ENCODE measurements at places on chromosomes 7 and 10. TPM values are rescaled to one million over a fixed set of nuclear protein-coding genes. Genes with fewer than 3 reads are reported as not detected.

- no peak for DNase-seq
Observed at GRCh38 chr7:28116041-28116440, 64.6 kb downstream of the JAZF1 start.

- DNase-seq, result no peak
Observed at GRCh38 chr7:122256046-122256445, 48.5 kb downstream of the FEZF1 start.

- DNase-seq, result no peak
Observed at GRCh38 chr7:133164498-133164897, 82.6 kb upstream of the CHCHD3 start.

DNA sequence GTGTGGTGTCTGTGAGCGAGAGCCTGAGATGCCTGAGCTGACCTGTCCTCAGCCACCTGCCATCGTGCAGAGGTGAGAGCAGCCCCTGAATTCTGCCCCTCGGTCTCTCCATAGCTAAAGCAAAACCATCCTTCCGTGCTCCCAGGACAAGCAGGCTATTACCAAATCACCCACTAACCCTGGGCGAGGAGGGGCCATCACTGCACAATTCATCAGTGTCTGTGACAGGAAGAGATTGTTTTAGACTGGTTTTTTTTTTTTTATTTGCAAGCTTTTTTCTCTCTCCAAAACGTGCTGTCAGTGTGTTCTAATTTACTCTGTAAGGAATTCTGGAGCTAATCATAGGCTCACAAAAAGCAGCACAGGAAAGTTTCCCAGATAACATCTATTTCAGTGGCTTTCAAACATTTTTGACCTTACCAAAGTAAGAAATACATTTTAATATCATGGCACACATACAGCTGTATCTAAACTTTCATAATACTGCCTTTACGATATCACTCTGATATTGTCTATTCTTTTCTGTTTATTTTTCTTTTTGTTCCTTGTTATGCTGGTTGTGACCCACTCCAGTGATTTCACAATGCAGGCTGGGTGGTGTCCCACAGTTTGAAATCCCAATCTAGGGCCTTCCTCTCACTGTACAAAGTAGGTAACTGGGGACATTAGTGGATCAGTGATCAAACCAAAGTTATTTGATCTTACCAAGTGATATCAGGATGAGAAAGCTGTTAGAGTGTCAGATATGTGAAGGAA lies 62.8 kb downstream of the EGFR start:
- no peak for DNase-seq

- no peak for DNase-seq
Observed at GRCh38 chr7:100693312-100694097, 545 bp downstream of the GIGYF1 start.

DNA sequence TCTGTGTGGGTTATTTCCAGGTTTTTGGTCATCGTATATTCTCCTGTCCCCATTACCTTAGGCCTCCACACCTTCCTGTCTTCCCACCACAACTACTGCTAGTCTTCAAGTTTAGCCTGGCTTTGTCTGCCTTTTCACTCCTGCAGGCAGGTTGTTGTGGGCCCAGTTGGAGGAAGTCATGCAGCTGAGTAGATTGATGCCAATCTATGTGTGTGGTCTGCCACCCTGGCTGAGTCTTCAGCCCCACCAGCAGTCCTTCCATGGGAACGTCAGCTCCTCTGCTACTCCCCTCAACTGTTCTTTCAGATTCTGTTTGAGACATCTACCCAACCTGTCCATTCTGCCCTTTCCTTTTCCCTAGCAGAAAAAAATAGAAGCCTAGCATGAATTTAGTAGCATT lies 6.3 kb downstream of the RINT1 start:
- no peak for DNase-seq

GRCh38 chr7:108384716-108385483 lies 71.3 kb downstream of the NRCAM start:
- DNase-seq, result no peak

DNA sequence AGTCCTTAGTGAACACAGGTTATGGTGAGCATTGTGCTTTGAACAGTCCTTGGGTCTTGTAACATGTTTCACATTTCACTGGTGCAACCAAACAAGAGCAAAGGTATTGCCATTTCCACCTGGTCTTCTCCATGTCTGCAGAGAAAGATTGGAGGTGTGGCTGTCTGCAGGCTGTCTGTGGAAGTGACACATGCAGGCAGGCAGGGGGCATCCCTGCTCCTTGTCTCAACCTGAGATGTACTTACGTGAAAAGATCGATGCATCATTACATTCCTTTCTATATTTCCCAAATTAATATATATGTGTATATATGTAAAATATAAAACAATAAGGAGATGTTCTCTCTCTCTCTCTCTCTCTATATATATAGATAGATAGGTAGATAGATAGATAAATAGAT lies 54.3 kb downstream of the LRRC18 start:
- no peak for DNase-seq

DNA sequence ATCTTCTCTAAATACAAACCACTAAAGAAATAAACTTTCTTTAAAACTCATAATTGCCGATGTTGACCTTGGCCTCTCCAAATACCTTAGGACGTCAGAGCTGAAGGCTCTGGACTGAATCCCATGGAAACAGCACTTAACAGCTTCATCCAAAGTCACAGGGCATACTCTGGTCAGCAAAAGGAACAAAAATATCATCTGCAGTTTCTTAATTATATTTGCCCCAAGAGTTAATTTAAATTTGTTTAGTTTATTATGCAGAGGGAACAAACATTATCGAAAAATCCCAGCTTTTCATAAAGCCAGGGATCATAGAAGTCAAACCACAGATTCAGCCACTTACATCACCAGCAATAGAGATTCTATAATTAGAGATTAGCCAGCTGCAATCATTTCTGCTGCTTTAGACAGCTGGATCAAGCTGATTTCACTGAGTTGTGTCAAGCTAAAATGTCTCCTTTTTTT lies 20.5 kb upstream of the FAM13C start:
- peak; percentile 12 for DNase-seq

DNA sequence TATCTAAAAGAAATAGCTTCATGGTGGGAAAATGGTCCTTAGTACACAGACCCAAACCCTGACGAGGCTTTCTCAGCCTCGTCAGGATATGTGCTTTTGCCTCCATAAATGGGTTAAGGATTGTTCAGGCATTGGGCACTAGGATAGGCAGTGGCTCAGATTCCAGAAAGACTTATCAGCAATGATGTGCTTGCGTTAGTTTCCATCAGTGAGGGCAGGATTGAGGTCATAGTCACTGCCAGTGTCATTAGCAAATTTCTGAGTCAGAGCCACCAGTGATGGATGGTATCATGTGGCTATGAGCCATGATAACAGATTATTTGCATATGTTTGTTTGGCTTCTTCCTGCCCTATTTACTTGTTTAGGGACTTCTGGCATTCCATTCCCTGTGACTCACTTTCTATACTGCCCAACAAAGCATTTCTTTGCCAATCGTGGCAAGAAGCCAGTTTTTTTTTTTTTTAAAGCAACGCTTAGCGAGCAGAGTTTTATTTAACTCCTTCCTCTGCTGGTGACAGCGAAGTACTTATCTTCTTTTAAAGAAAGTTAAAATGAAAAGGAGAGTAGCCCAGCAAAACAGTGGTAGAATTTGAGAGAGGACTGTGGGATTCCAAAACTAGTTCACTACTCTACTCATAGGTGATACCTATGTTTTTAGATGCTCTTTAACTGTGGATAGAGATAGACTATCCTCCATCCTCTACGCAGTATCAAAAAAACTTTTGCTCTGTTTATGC lies 44.4 kb downstream of the MYPN start:
- DNase-seq, result peak; percentile 79

DNA sequence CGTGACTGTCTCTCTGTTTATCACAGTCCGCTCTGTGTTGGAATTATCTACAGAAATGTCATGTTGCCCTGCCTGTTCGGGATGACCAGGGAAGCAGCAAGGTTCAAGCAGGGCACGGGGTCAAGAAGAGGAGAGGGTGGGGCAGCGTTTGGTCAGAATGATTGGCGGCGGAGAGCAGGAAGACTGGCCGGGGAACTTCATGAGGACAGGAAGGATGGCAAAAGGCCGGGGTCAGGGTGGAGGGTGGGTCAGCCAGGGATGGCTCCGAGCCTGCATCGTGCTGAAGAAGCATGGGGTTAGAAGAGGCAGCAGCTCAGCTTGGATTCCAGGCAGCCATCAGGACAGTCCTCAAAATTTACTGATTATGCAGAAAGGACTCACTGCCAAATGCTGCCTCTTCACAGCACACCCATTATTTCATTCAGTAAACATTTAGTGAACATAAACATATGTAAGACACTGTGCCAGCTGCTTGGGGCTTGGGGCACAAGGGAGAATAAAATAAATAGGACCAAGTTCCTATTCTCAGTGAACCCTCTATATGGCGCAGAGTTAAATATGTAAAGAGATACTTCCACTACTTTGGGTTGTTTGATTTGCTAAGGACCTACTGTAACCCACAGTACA lies 42.8 kb downstream of the WNT2 start:
- DNase-seq, result no peak

- DNase-seq, result no peak
Observed at GRCh38 chr7:158064631-158065030, 523.0 kb downstream of the PTPRN2 start.

Gene GNG11
- polyA plus RNA-seq, result 16.4 TPM

Gene ST8SIA6
- 3.0 TPM for polyA plus RNA-seq
